NCI-H2227 treated with DMSO at 0.1 percent for 48 hours (cell line): ENCODE measurements at places on chromosomes 13 and 19.

GRCh38 chr13:29081697-29082440 is 261.7 kb downstream of the MTUS2 start:
- DNase-seq: no peak

GRCh38 chr13:74218291-74218690 is 84.1 kb upstream of the KLF12 start:
- no peak for DNase-seq

GRCh38 chr13:97191615-97192014 is 30.5 kb upstream of the MBNL2 start:
- DNase-seq: no peak

GRCh38 chr19:27691991-27692390 is 1521.0 kb downstream of the UQCRFS1 start:
- no peak for DNase-seq

DNA sequence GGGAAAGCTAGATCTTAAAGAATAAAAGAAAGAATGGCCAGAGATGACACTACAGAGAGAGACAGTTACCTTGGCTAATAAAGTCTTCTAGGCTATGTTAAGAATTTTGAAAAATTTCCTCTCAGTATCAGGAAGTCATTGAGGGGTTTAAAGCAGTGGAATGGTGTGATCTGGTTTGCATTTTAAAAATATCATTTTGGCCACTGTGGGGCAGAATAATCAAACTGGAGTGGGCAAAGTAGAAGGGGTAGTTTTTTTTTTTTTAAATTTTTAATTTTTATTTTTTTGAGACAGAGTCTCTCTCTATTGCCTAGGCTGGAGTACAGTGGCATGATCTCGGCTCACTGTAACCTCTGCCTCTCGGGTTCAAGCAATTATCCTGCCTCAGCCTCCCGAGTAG is 4.4 kb upstream of the CNMD start:
- DNase-seq: no peak

- DNase-seq: no peak
These were observed 81.8 kb upstream of the STARD13 start for GRCh38 chr13:33367171-33367895.

DNA sequence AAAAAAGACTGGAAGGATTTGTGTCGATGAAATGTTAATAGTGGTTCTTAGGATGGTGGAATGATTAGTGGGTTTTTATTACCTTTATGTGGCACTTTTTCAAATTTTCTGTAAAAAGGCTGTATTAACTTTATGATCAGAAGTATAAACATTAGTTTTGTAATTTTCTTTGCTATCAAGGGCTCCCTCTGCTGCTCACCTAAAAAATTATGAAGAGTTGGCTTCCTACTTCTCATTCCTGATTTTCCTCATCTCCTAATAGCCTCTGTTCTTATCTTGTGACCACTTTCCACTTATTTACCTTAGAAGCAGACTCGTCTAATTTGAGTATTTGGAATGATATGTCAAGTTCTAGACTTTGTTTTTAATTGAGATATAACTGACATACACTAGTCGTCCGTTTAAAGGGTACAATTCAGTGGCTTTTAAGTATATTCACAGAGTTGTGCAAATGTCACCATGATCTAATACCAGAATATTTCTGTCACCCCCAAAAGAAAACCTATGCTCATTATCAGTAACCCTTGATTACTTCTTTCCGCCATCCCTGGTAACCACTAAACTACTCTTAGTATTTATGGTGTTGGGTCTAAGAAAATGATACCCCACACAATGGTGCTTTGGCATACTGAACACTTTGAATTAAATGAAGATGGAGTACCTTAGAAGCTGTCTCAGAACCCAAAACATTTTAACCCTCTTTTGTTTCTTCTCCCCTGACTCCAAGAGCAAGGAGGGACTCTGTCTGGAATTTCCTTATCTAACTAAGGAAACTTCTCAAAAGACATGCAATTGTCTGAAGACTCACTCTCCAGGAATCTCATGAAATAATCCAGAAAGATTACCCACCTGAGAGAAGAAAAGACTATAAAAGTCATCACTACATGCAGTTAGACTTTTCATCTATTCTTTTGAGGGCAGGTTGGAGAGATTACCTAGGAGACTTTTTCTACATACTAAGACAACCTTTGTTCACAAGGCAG is 311.3 kb downstream of the DLEU7 start:
- DNase-seq: peak; percentile 17

GRCh38 chr19:19410553-19411550 is 5.4 kb downstream of the GATAD2A start:
- no peak for DNase-seq

DNA sequence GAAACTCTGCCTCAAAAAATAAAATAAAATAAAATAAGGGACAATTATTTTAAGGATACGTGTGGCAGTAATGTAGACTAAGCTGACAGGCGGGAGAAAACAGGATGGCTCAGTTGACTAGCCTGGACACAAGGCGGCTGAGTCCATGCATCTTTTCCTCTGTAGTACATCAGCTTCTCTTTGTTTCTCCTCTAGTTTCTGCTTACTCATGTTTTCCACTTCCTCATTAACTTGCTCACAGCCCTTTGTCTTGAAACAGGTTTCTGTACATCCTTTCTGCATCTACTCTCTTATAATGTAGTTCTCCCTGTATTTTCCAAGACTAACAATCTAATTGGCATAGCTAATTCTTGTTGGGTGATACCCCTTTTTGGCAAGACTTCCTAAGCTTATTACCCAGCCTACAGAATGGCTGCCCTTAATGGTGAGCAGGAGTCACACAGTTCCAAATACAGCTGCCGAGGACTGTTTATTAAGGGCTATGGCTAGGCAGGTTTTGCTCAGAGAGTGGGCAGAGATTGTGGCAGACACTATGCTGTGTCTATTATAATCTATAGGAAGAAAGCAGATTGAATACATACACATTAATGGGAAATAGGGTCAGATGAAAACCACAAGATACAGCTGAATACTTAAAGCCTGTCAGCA is 58.7 kb upstream of the KLF5 start:
- no peak for DNase-seq

GRCh38 chr13:112648966-112649690 is 40.7 kb upstream of the ATP11A start:
- DNase-seq: no peak

DNA sequence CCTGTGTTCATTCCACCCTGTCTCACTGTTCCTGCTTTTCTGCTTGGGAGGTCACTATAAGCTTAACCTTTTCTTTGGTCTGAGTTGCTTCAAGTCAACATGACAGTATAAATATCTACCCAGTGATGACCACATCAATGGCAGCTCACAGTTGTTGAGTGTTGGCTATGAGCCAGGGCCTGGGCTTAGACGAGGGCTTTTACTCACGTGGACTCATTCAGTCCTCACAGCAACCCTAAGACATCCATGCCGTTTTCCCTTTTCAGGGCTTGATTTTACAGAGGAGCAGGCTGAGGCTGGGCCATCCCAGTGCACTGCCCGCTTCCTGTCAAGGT is 10.2 kb upstream of the CCDC97 start:
- peak; percentile 87 for DNase-seq

- no peak for DNase-seq
These were observed 9.1 kb upstream of the EBI3 start for GRCh38 chr19:4220188-4220587.

DNA sequence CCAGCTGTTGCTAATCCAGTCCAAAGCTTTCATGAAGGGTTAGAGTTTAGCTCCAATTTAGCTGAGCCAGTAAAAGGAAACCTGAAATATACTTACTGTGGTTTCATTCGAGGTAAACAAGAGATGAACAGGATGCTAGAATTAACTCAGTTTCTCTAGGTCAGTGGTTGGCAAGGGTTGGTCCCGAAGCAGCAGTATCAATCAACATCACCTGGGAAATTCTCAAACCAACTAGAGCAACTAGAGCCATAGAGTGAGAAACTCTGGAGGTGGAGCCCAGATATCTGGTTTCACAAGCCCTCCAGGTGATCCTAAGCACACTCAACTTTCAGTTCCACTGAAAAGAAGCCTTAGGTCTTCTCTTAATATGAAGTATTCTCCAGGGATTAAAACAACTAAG is 376.7 kb downstream of the OXGR1 start:
- no peak for DNase-seq

DNA sequence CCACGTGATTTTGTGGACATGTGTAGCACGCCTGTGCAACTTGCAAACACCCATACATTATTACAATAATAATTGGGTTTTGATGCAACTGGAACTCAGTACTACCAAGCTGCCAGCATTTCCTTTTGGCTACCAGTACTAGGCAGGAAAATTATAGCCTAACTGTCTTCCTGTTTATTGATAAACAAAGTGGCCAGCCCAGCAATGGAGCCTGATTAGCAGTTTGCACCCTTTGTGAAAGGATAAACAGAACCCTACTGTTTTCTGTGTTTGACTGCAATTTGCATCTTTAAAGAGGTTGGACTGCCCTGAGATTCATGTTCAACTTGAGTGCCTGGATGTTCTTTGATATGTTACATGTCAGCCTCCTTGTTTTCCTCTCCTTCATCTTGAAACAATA is 173.9 kb downstream of the ZIC5 start:
- no peak for DNase-seq

DNA sequence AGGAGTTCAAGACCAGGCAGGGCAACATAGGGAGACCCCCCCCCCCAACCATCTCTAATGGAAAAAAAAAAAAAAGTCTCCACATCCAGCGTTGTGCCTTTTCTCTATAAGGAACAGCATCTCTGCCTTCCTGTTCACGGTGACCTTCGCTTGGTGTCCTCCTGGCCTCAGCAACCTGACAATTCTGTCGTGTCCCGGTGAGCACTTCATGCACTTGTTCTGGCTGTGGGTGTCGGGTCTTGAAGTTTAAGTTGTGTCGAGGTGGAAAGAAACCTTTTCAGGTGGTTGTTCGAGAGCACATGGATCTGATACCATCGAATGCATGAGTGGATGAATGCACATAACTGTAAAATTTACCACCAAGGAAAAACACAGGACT is 594 bp downstream of the ZNF559 start:
- no peak for DNase-seq

DNA sequence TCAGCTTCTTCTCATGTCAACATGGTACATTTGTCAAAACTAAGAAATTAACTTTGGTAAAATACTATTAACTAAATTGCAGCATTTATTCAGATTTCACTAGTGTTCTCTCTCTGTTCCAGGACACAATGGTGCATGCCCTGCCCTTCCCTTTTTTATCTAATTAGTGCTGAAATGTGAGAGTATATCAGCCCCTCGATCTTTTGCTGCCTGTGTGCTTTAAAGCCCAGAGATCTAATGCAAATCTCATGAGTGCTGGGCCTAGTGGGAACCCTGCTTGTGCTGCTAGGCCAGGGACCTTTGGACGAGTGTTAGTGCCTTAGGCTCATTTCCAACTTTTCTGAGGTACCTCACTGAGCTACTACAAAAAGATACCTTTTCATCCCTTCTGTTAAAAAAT is 221.1 kb upstream of the EDNRB start:
- no peak for DNase-seq
